ENCODE measurements at places on chromosomes 1 and 21.

- DNase-seq: no peak
These were observed 6.6 kb downstream of the ADORA1 start for GRCh38 chr1:203133970-203134725.

GRCh38 chr1:31593770-31594632 lies 17.7 kb downstream of the TINAGL1 start:
- no peak for DNase-seq

- no peak for DNase-seq
These were observed 200.5 kb upstream of the RUNX1 start for GRCh38 chr21:35249636-35250035.

DNA sequence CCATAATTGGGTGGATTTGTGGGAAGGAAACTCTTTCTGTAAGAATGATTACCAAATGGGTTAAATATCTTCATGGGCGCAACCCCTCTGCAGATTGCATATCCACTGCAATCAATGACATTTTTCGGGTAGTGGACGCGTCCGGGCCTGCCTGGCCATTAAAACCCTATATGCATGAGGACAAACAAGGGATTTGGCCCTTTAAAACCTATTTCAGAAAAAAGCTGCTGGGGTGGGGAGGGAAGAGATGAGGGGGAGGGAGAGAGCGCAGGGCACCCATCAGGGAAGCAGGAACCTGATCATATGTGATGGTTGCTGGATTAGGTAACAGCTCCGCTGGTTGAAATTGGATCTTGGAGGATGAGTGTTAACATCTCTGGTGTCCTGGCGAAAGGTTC lies 228.8 kb downstream of the PBX1 start:
- no peak for DNase-seq

- no peak for DNase-seq
These were observed 52.2 kb upstream of the ROR1 start for GRCh38 chr1:63721531-63722189.

GRCh38 chr1:177239792-177240191 lies 69.0 kb downstream of the BRINP2 start:
- no peak for DNase-seq
